ENCODE measurements at places on chromosomes 7 and 10. TPM values are rescaled to one million over a fixed set of nuclear protein-coding genes. Genes with fewer than 3 reads are reported as not detected.

DNA sequence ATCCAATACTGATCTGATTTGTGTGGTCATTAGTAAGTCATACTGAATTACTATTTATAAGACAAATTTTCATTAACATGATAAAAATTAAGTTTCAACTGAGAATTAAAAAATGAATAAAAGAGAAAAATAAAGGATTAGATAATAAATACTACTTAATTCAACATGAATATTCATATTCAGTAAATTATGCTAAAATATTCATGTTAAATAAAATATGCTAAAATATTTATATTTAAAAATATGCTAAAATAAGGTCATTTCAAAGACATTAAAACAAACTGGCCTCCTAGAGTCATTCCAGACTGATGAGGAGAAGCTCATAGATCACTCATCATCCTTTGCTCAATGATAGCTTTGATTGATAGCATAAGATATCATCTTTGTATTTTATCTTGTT lies 16.7 kb upstream of the TMEM106B start:
- DNase-seq = no peak
- no peak overlapping the region for H3K4me3 ChIP-seq
- no peaks in the 10 kb centered on the region for H3K4me1 ChIP-seq
- no peak overlapping the region for H3K27ac ChIP-seq
- no peaks in the 10 kb centered on the region for H3K27me3 ChIP-seq

DNA sequence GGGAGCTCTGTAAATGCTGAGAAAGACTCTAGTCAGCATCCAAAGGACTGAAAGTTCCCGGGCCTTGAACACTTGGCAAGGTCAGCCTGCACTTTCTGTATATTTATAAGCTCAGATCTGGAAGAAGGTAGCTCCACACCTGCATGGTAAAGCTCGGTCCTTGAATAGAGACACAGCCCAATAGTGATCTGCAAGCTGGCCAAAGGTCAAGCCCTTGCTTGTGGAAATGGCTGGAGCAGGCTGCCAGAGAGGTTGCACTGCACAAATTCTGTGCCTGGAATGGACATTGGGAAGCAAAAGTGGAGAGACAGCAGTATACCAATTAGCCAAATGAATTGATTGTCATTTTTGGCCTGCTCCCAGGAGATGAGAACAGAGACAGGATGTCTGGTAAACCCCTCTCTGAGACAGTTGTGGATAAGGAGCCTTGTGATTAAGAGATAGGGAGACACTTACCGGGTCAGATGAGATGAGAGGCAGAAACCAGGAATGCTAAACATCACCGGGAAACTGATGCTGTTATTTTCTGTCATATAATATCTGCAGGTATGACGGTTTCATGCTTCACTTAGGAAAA lies 8.0 kb upstream of the FRA10AC1 start:
- H3K4me1 ChIP-seq = no peaks in the 10 kb centered on the region
- H3K4me3 ChIP-seq = no peak overlapping the region
- no peak overlapping the region for H3K27ac ChIP-seq
- no peak for DNase-seq
- no peaks in the 10 kb centered on the region for H3K36me3 ChIP-seq
- no peaks in the 10 kb centered on the region for H3K27me3 ChIP-seq

GRCh38 chr7:2811476-2812113 lies 32.5 kb downstream of the GNA12 start:
- H3K27ac ChIP-seq = peak overlapping the region; percentile 54
- H3K36me3 ChIP-seq = no peaks in the 10 kb centered on the region
- DNase-seq = no peak
- no peaks in the 10 kb centered on the region for H3K4me1 ChIP-seq
- H3K4me3 ChIP-seq = no peak overlapping the region

DNA sequence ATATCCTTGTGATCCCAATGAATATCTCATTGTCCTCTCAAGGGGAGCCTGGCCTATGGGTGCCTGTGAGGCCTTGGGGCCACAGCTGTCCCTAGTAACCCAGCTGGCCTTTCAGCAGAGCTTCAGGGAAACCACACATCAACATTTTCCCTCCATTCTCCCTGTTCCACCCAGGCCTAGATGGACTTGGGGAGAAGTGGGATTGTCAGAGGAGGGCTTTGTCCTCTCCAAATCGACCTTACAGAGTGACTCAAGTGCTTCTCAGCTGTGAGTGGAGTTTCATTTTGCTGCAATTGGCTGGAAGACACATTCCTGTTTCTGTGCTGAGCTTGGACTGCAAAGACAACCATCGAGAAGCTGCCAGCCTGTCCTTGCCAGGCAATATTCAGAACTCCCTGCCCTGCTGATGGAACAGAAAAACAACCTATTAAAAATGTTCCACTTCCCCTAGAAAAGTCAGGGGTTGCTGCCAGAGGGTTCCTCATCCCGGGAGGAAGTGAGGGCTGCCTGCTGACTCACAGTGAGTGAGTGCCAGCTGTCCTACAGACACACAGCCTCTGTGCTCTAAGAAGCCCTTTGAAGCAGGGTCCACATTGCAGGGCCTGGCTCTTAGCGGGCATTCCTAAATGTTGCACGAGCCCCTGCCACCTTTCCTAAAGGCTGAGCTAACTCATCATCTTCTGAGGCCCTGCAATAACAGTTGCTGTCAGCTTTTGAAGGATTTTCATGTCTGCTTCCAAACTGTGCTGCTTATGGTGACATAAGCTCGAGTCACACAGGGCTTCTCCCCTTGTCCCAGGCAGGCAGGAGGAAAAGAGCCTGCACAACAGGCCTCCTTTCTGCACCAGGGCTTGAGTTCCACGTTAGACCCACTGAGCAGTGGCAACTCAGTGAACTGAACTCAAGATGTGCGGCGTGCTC lies 20.5 kb downstream of the STRA8 start:
- peaks cover 4% of the 10 kb centered on the region for H3K4me1 ChIP-seq
- no peak for DNase-seq
- no peak overlapping the region for H3K4me3 ChIP-seq
- no peaks in the 10 kb centered on the region for H3K27me3 ChIP-seq

- no peaks in the 10 kb centered on the region for H3K4me1 ChIP-seq
- no peak overlapping the region for H3K4me3 ChIP-seq
- DNase-seq = no peak
- no peaks in the 10 kb centered on the region for H3K36me3 ChIP-seq
- no peaks in the 10 kb centered on the region for H3K27me3 ChIP-seq
Measured at GRCh38 chr10:44183667-44184632, 200.9 kb downstream of the CXCL12 start.

DNA sequence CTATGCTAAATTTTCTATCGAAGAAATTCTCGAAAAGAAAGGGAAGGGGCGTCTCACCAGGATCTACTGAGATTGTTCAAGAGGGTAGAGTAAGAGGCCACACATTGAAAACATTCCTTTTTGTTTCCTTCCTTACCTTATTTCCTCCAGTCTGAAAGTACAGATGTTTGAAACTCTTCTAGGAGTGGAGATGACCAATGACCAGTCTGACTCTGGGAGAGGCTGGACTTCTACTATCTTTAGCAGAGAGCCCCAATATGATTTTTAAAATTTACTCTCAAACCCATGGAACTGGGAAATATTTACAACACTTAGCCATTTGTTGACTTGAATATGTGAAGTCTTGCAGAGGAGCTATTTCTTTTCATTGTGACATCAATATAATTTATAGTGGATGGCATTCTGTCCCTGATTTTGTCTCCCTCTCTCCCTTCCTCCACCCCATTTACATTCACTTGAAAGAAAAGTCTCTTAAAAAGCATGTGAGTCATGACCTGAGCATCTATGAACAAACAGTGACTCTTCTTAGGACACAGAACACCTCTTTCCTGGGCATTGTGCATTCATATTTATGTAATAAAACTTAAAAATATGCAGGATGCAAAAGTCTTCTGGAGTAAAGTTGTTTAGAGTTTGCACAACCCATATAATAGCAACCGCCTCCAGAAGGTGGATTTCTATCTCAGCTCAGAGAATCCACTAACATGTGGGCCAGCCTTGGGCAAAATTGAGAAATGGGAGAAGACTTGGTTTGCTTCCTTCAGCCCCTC lies 31.2 kb upstream of the BMPER start:
- H3K4me3 ChIP-seq = no peak overlapping the region
- DNase-seq = no peak
- no peaks in the 10 kb centered on the region for H3K27me3 ChIP-seq
- H3K27ac ChIP-seq = no peak overlapping the region

- H3K27me3 ChIP-seq = no peaks in the 10 kb centered on the region
- H3K4me1 ChIP-seq = no peaks in the 10 kb centered on the region
- H3K27ac ChIP-seq = no peak overlapping the region
- H3K4me3 ChIP-seq = no peak overlapping the region
- DNase-seq = no peak
- H3K36me3 ChIP-seq = no peaks in the 10 kb centered on the region
Measured at GRCh38 chr10:120398180-120398579, 58.8 kb upstream of the PLPP4 start.

- H3K36me3 ChIP-seq = no peaks in the 10 kb centered on the region
- DNase-seq = peak; percentile 91
- no peaks in the 10 kb centered on the region for H3K4me1 ChIP-seq
- no peaks in the 10 kb centered on the region for H3K27me3 ChIP-seq
- H3K4me3 ChIP-seq = peak within 1 kb of the TSS; percentile 56
- H3K27ac ChIP-seq = peak within 1 kb of the TSS; percentile 98
Measured at GRCh38 chr7:27151931-27152815, at the start of gene HOXA3. TSS of gene HOXA3 (minus strand) at chr7:27152583. CDS start at chr7:27110640, 41,943 bp downstream.

DNA sequence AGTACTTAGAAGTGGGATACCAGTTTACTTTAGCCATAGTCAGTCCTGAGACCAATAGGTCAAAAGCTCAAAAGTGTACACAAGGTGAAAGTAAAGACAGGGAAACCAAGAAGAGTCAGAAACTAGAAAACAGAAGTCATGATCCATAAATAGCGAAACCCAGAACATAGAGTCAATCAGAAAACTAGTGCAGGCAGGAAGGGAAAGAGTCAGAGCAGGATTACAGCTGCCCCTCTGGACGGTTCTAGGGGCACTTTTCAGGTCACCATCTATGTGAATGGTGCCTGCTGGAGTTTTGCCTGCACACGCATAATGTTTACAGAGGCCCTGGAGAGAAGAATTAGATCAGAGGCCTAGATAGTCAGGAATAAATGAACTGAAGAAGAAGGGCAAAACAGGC lies 22.4 kb upstream of the DMTF1 start:
- H3K27ac ChIP-seq = no peak overlapping the region
- H3K27me3 ChIP-seq = no peaks in the 10 kb centered on the region
- no peak for DNase-seq
- no peak overlapping the region for H3K4me3 ChIP-seq

DNA sequence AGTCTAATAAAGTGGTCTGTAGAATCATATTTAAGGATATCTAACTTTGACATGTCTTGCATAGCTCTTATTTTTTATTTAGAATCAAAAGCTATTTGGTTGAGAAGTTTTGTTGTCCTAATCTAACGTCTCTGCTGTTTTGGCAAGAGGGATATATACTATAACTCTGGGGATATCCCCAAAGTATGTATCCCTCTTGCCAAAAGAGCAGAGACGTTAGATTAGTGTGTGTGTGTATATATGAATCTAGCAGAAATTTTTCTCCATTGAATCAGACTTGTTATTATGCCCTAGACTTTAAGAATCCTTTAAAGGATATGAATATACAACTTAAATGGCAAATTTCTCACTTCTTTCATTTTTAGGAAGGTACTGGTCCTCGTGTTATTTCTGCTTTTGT lies 9.6 kb downstream of the SMC3 start:
- no peaks in the 10 kb centered on the region for H3K27me3 ChIP-seq
- H3K36me3 ChIP-seq = peaks cover 44% of the 10 kb centered on the region
- H3K27ac ChIP-seq = no peak overlapping the region
- no peak overlapping the region for H3K4me3 ChIP-seq
- H3K4me1 ChIP-seq = no peaks in the 10 kb centered on the region
- DNase-seq = no peak

GRCh38 chr7:112416127-112416526 lies 34.1 kb upstream of the IFRD1 start:
- no peak for DNase-seq
- H3K4me3 ChIP-seq = no peak overlapping the region
- H3K27ac ChIP-seq = no peak overlapping the region
- H3K4me1 ChIP-seq = no peaks in the 10 kb centered on the region

DNA sequence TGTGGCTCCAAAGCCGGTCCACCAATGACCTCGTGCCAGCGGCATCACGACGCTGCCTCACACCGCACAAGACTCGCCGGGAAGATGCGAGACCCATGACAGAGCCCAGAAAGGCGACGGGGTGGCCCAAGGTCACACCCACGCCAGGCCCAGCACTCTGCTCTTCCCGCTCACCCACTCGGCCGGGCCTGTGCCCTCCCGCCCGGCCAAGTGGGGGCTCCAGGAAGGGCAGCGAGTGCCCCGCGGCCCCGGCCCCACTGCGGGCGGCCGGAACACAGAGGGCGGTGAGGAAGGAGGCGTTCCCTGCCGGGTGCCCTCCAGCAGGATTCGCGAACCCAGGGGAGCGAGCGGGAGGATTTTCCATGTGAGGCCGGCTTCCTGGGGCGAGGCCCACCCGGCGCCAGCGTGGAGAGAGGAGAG lies 56.3 kb downstream of the PDGFA start:
- no peaks in the 10 kb centered on the region for H3K27me3 ChIP-seq
- H3K4me1 ChIP-seq = peaks cover 19% of the 10 kb centered on the region
- H3K4me3 ChIP-seq = no peak overlapping the region
- no peak overlapping the region for H3K27ac ChIP-seq
- no peaks in the 10 kb centered on the region for H3K36me3 ChIP-seq

GRID1 gene
- total RNA-seq = 1.4 TPM

PYROXD2 gene
- total RNA-seq = 14.1 TPM

KCP gene
- 44.6 TPM for total RNA-seq

Data from kidney (tissue), 22 donors.